ENCODE measurements at places on chromosomes 5 and 9. TPM values are rescaled to one million over a fixed set of nuclear protein-coding genes. Genes with fewer than 3 reads are reported as not detected.

GRCh38 chr5:126253406-126253805, 169.8 kb upstream of the GRAMD2B start:
- no peak for DNase-seq

GRCh38 chr9:84271921-84272556, 68.5 kb downstream of the SLC28A3 start:
- DNase-seq: no peak

GRCh38 chr5:152051499-152052454, 127.1 kb upstream of the GLRA1 start:
- no peak for DNase-seq

DNA sequence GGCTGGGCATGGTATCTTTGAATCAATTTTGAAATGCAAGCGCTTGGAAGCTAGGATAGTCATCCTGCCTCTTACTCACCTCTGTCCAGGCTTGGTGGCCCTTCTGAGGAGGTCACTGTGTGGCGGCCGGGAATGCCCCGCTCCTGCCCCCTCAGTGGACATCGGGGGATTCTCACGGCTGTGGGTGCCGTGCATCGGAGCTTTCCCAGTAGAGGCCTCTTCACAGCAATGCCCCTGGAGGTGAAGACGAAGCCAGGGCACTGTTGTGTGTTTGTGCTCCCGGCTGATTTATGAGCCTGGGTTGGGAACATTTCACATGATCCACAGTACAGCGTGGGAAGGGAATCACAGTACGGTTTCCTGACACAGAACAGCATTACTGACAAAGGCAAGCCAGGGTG, 147.5 kb downstream of the NXNL2 start:
- DNase-seq: no peak

GRCh38 chr5:30502277-30502676, 691.2 kb upstream of the CDH6 start:
- peak; percentile 14 for DNase-seq

GRCh38 chr5:62587737-62588136, 9.1 kb downstream of the LRRC70 start:
- no peak for DNase-seq

DNA sequence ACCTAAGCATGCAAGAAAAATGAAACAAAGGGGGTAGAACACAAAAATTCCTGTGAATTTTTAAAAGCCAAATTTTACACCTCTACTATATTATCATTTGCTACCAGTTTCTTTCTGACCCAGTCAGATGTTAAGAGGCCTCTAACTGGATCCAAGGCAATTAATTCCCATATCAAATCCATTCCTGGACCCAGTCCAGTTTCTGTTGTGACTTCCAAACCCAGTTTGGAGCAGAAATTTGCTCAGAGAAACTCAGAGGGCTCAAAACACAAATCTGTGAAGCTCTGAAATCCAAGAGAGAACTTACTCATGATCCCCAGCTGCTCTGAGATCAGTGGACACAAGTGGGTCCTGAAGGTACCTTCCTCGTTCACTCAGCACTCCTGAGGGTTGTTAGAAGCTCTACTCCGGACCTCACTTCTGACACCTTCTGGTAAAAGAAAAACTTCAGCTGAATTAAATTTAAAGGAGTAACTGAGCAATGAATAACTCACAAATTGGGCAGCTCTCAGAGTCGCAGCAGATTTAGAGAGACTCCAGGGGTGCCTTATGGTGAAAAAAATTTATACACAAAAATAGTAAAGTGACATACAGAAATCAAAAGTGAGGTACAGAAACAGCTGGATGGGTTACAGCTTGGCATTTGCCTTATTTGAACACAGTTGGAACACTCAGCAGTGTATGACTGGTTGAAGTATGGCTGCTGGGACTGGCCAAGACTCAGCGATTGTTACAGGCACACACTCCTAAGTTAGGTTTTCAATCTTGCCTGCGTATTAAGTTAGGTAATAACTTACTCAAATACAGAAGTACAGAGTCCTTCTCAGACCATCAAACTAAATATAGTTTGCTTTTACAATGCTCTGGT, 32.4 kb downstream of the INSL4 start:
- DNase-seq: no peak

DNA sequence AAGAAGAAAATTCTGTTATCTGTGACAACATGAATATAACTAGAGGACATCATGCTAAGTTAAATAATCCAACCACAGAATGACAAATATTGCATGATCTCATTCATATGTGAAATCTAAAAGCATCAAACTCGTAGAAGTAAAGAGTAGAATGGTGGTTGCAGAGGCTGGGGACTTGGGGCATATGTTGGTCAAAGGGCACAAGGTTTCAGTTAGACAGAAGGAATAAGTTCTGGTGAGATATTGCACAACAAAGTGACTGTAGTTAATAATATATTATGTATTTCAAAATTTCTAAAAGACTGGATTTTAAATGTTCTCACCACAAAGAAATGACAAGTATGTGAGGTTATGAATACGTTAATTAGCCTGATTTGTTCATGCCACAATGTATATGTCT, 24.8 kb downstream of the GRIA1 start:
- no peak for DNase-seq

DNA sequence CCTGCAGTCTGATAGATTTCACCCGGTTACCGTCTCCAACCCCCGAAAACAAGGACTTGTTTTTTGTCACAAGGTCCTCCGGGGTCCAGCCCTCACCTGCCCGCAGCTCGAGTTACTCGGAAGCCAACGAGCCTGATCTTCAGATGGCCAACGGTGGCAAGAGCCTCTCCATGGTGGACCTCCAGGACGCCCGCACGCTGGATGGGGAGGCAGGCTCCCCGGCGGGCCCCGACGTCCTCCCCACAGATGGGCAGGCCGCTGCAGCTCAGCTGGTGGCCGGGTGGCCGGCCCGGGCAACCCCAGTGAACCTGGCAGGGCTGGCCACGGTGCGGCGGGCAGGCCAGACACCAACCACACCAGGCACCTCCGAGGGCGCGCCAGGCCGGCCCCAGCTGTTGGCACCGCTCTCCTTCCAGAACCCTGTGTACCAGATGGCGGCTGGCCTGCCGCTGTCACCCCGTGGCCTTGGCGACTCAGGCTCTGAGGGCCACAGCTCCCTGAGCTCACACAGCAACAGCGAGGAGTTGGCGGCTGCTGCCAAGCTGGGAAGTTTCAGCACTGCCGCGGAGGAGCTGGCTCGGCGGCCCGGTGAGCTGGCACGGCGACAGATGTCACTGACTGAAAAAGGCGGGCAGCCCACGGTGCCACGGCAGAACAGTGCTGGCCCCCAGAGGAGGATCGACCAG, 121.3 kb downstream of the DAB2IP start:
- no peak for DNase-seq

GRCh38 chr5:157778121-157778805, 34.8 kb downstream of the LSM11 start:
- DNase-seq: peak; percentile 25

- no peak for DNase-seq
Measured at GRCh38 chr5:39876146-39876545, 451.4 kb upstream of the DAB2 start.

- peak; percentile 27 for DNase-seq
Measured at GRCh38 chr5:133460172-133460758, 152.1 kb downstream of the FSTL4 start.

GRCh38 chr9:133406480-133407307, 11.1 kb downstream of the REXO4 start:
- DNase-seq: peak; percentile 53

DNA sequence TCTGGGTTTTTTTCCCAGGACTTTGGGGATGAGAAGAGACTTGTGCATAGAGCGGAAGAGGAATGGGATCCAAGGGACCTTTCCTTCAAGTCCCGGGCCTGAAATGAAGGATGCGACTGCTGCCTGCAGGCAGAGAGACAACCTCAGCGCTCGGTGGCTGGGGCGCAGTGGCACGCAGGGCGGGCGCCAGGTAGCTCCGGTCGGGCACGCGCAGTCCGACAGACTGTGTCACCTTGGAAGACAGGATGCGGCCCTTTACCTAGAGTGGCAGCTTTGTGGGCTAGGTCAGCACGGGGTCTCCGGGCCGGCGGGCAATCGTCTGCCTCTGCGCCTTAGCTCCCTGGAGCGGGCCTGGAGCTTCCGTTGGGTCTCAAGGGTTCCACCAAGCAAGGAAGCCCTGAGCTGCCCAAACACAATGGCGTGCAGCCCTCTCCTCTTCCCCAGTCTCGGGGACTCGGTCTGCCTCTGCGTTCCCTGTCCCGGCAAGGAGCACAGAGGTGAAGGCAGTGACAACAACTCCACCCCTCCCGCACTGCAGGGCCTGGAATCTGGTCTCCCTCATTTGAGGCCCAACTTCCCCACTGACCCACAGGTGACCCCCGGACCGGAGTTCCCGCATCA, 6.0 kb downstream of the BARX1 start:
- no peak for DNase-seq

DNA sequence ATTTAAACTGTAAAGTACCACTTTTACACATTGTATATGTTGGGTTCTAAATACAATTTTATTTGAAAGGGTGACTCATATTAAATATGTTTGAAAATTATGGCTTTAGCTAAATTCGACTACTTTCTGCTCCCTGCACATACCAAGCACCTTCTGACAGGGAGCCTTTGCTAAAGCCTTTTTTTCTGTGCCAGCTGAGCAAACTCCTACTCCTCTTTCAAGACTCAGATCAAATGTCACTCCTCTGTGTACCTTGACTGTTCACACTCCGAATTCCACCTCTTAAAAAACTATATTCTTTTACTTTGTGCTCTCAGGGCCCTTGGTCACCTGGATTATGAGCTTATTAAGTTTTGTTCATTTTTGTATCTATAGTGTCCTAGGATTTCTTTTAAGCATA, 6.5 kb upstream of the OXCT1 start:
- no peak for DNase-seq

DNA sequence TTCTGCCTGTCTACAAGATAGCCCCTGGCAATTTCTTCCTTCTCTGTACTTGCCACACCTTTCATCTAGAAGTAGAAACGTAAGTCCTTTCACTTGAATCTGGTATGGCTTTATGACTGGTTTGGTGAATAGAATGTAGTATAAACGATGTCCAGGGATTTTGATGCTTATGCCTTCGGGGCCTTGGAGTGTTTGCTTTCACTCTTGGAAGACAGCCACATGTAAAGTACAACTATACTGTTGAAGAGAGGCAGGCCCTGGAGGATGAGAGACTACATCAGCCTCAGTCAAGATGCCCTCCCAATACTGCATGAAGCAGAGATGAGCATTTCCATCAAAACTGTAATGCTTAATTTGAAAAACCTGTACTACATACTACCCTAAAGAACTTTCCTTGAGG, 553.8 kb upstream of the C9orf72 start:
- DNase-seq: no peak

DNA sequence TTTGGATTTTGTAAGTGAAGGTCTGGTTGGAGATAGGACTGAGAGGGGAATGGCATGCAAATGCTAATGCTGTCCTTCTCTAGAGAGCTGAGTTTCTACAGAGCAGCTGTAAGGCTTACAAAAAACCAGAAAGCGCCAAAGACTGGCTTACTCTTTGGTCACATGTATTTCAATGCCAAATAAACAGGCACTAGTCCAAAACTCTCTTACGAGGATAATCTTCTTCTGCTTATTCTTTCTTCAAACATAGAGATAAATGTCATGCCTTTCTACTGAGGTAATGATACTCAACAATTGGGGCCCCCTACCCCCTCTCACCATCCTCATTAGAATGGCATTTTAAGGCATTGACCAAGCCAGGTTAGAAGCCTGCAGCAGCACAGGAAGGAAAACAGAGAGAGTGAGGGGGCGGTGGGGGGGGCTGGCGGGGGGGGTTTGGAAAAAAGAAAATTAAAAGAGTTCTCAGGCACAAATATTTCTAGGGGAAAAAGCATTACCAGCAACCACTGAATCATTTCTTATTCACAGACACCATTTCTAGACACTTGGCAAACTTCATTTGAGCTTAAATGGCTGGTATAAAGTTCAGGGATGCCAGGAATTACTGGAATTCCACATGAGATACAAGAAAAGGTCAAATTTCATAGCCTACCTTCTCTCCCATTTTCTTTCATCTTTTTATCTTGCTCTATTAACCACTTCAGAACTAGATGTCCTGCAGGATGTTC, 34.0 kb downstream of the PUM3 start:
- peak; percentile 75 for DNase-seq

DNA sequence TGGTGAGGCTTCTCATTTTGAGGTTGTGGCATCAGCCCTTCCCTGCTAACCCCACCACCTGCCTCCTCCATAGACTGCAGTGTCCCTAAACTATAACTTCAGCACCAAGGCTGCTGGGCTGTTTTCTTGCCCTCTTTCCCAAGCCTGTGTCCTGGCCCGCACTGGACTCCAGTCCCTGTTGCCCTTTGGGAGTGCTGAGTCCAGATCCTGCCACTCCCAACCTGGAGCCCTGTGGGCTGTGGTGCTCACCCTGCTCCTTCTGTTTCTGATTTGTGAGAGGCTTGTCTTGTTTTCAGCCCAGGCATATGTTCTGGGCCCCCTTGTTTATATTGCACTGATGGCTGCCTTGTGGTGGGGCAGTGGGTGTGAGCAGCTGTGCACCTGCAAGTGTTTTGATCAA, 39.7 kb upstream of the RNU6ATAC start:
- no peak for DNase-seq

DNA sequence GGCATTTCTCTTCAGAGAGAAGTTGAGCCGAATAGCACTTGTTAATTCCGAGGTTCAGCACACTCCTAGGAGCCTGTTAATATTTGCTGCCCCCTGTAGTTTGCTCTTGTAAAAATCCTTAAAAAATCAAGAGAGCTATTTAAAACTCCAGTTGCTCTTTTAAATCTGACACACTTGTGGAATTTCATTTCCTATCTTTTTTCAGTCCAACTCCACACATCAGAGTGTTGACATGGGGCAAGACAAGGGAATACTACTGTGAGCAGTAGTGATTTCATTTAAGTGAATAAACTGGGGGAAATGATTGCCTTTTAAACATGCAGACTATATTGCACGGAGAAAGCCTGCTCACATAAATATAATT, 1096.3 kb upstream of the DMAC1 start:
- DNase-seq: no peak

DNA sequence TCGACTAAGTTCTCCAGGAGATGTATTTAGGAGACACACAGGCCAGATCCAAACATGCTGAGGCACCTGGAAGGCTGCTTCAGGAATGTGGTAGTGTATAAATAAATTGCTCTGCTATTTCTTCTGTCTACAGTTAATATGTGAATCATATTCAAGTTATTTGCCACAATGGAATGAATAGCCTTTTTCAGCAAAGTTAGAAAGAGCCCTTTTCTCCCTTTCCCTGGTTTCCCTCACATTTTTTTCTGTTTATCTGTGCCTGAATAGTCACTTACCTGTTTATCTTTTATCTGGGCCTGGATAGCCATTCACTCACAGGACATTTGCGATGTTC, 44.1 kb upstream of the CLINT1 start:
- DNase-seq: no peak

GRCh38 chr9:96486386-96487028, 36.5 kb downstream of the HABP4 start:
- peak; percentile 34 for DNase-seq

Gene NPR2
- 42.0 TPM for total RNA-seq

Gene TAF1L
- not detected for total RNA-seq

Gene PDZD2
- 0.13 TPM for total RNA-seq

Gene CDHR2
- total RNA-seq: not detected

Gene GPR150
- not detected for total RNA-seq

Gene PCDHGB3
- total RNA-seq: not detected

Gene SPOCK1
- total RNA-seq: 37.9 TPM

Gene GLRX
- 120 TPM for total RNA-seq
